ENCODE measurements at places on chromosomes 3 and 15.

- DNase-seq, result no peak
These were observed 130.1 kb upstream of the SOX2 start for GRCh38 chr3:181581656-181582055.

DNA sequence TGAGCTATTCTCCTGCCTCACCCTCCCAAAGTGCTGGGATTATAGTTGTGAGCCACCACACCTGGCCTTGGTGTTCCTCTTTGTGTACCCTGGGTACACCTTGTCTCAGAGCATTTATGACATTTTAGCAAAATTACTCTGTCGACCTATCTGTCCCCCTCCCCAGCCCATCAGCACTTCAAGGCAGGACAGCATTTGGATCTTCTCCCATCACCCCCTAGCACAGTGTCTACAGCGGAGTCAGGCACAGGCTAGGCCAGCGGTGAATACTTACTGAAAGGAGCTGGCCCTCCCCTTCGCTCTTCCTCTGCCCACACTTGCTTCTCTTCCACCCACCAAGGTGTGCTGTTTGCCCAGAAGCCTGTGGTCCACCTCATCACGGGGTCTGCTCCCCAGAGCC is 20.4 kb upstream of the CLK3 start:
- DNase-seq, result no peak

- DNase-seq, result no peak
These were observed 206.9 kb upstream of the BHLHE40 start for GRCh38 chr3:4772171-4772804.

- no peak for DNase-seq
These were observed 11.8 kb upstream of the FAM174B start for GRCh38 chr15:92667287-92667904.

GRCh38 chr3:161975201-161975600 is 478.6 kb downstream of the OTOL1 start:
- no peak for DNase-seq

- DNase-seq, result no peak
These were observed 27.5 kb upstream of the NDUFB4 start for GRCh38 chr3:120568598-120568997.

DNA sequence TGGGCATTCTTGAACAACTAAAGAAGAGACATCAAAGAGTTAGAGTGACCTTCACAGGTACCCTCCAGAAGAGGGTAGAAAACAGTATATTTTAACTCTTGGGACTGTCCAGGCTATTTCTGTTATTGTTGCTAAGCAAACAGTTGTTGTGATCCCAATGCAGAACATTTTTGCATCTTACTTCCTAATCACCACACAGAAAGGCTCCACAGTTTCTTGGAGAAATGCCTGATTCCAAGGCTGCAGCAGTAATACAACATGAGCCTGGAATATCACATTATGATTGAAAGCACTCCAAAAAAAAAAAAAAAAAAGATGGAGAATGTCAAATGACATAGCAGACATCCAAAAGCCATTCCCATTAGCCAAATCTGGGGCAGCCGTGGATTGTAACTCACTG is 195.6 kb downstream of the CTNNB1 start:
- no peak for DNase-seq

DNA sequence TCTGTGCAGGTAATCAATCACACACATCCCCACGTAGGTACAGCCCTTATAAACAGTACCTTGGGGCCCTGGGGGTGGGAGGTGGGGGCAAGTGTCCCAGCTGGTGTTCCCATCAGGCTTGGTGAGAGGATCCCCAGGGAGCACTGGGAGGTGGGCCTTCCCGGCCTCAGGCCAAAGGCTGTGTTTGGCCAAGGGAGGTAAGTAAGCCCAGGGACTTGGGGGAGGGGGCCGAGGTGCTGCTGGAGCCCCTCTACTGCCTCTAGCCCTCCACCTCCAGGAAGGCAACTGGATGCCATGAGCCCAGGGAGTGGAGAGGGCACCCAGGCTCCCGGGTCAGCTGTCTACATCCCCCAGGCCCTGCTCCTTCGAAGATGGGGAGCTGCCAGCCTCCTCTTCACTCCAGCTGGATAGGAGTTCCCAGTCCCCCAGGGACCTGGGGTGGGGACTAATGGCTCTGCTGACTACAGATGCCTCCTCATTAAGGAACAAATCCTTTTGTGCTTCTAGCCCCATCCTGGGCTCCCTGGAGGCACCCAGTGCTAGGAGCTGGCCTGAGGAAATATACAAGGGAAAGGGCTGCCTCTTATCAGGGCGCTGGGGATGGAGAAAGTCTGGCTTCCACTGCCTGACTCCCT is 33.1 kb downstream of the RNU5B-1 start:
- DNase-seq, result no peak

DNA sequence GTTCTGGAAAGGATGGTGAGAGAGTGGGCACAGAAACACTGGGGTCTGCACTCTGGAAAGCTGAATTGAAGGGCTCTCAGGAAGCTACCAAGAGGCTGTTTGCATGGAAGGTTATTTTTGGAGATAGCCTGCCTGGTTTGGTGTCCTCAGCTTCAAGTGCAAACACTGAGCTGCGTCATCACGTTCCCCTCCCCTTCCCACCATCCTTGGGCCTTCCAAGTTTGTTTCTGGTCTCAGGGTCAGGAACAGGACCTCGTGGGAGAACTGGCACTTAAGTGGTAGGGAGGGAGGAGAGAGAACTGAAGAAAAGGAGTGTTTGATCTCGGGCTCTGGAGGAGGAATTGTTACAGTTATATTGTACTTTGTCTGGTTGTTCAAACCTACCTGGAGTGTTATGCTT is 10.6 kb downstream of the ST6GAL1 start:
- no peak for DNase-seq
